ENCODE measurements at places on chromosomes 3 and 15. TPM values are rescaled to one million over a fixed set of nuclear protein-coding genes. Genes with fewer than 3 reads are reported as not detected.
A peak's percentile ranks its signal among the peaks of the same experiment; 100 is the strongest.

DNA sequence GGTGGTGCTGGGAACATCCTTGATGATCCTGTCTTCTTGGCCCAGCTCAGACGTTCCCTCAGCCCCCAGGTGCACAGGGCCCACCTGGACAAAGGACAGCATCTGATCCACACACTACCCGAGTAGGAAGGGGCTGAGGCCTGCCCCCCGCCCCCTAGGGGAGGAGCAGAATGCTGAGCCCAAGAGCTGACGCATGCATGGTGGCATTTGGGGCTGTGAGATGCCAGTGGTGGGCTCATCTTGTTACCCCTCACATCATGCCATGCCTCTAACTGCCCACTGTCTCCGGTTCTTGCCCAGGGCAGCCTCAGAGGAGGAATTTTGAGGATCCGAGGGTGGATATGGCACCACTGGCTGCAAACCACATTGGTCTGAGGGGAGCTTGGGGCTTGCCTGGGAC is 61.5 kb downstream of the LINGO1 start:
- H3K4me1 ChIP-seq = no peaks in the 10 kb centered on the region
- peaks cover 3% of the 10 kb centered on the region for H3K27me3 ChIP-seq
- H3K4me3 ChIP-seq = no peak overlapping the region
- no peak for DNase-seq
- H3K36me3 ChIP-seq = no peaks in the 10 kb centered on the region

- H3K4me3 ChIP-seq = no peak overlapping the region
- H3K27ac ChIP-seq = no peak overlapping the region
- H3K4me1 ChIP-seq = no peaks in the 10 kb centered on the region
- no peaks in the 10 kb centered on the region for H3K36me3 ChIP-seq
- DNase-seq = no peak
Observed at GRCh38 chr3:98972155-98972554, 70.7 kb upstream of the DCBLD2 start.

DNA sequence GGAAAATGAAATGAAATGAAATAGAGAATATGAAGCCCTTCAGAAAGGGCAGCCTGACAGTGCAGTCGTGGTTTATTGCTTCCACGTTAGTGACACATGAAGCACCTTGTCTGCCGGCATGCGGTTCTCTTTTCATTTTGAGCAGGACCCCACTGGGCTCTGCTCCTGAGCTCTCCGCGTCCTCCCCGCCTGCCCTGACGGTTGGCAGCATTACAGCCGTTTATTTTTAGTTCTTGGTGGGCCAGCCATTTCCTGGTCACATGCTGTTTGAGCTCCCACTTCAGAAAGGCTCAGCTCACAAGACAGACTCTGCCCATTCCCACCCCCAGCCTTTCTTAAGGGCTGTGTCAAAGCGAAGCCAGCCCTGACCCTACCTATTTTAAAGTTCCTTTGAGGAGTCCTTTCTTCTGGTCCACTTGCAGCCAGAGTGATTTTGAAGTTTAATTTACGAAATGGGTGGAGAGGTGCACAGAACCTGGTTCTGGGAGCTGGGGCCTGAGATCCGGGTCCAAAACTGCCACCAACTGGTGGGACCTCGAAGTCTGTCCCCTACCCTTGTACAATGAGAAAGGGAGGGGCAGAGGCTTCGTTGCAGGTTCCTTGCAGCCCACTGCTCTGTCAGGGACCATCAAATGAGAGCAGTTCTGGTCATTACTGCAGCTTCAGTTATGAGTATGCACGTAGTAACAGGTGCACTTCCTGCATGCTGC is 60.1 kb downstream of the MGLL start:
- H3K36me3 ChIP-seq = no peaks in the 10 kb centered on the region
- DNase-seq = no peak
- H3K4me1 ChIP-seq = peaks cover 5% of the 10 kb centered on the region
- H3K4me3 ChIP-seq = no peak overlapping the region

Gene ROBO1
- total RNA-seq = not detected

- peaks cover 16% of the 10 kb centered on the region for H3K36me3 ChIP-seq
- peaks cover 53% of the 10 kb centered on the region for H3K4me1 ChIP-seq
- no peaks in the 10 kb centered on the region for H3K27me3 ChIP-seq
- H3K27ac ChIP-seq = peak overlapping the region; percentile 81
- H3K4me3 ChIP-seq = no peak overlapping the region
Observed at GRCh38 chr15:73922186-73923151, 3.8 kb upstream of the LOXL1 start.

- no peak overlapping the region for H3K4me3 ChIP-seq
- no peak overlapping the region for H3K27ac ChIP-seq
- no peaks in the 10 kb centered on the region for H3K36me3 ChIP-seq
- no peak for DNase-seq
- no peaks in the 10 kb centered on the region for H3K27me3 ChIP-seq
Observed at GRCh38 chr15:71654042-71654719, 156.2 kb upstream of the NR2E3 start.

Gene PAK6
- 0.69 TPM for total RNA-seq

GRCh38 chr3:168091941-168092340 is 3.8 kb downstream of the GOLIM4 start:
- H3K4me1 ChIP-seq = peaks cover 10% of the 10 kb centered on the region
- H3K27ac ChIP-seq = no peak overlapping the region
- no peak overlapping the region for H3K4me3 ChIP-seq
- H3K27me3 ChIP-seq = peaks cover 42% of the 10 kb centered on the region
- no peaks in the 10 kb centered on the region for H3K36me3 ChIP-seq
- no peak for DNase-seq

DNA sequence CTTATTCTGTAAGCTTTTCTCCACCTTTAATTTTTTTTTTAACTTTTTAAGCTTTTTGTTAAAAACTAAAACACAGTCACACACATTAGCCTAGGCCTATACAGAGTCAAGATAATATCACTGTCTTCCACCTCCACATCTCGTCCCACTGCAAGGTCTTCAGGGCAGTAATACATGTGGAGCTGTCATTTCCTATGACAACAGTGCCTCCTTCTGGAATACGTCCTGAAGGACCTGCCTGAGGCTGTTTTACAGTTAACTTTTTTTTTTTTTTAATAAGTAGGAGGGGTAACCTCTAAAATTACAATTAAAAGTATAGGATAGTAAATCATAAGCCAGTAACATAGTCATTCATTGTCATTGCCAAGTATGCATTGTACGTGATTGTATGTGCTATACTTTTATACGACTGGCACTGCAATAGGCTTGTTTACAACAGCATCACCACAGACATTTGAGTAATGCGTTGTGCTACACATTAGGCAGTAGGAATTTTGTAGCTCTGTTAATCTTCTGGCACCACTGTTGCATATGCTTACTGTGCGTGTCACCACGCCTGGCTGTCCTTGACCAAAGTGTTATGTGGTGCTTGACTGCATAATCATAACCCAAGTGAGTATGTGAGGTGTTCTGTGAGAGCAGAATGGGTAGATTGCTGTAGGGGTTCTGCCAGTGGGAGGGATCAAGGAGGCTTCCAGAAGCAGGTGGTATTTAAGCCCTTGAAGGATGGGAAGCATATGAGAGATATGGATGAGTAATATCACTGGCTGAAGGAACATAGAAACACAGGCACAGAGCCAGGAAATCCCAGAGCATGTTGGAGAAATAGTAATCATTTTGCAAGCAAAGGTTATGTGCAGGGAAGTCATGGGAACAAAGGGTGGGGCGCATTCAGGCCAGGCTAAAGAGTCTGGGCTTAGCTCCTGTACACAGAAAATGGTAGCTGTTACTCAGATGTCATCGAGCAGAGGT is 18.3 kb downstream of the FBXO22 start:
- DNase-seq = no peak
- no peak overlapping the region for H3K4me3 ChIP-seq
- peaks cover 39% of the 10 kb centered on the region for H3K36me3 ChIP-seq
- H3K27me3 ChIP-seq = no peaks in the 10 kb centered on the region
- peaks cover 24% of the 10 kb centered on the region for H3K4me1 ChIP-seq
- H3K27ac ChIP-seq = no peak overlapping the region

Gene SRGAP3
- 2.2 TPM for total RNA-seq

GRCh38 chr3:177213801-177214535 is 16.7 kb upstream of the TBL1XR1 start:
- no peak overlapping the region for H3K27ac ChIP-seq
- peaks cover 3% of the 10 kb centered on the region for H3K4me1 ChIP-seq
- no peak overlapping the region for H3K4me3 ChIP-seq
- H3K27me3 ChIP-seq = no peaks in the 10 kb centered on the region
- no peaks in the 10 kb centered on the region for H3K36me3 ChIP-seq

DNA sequence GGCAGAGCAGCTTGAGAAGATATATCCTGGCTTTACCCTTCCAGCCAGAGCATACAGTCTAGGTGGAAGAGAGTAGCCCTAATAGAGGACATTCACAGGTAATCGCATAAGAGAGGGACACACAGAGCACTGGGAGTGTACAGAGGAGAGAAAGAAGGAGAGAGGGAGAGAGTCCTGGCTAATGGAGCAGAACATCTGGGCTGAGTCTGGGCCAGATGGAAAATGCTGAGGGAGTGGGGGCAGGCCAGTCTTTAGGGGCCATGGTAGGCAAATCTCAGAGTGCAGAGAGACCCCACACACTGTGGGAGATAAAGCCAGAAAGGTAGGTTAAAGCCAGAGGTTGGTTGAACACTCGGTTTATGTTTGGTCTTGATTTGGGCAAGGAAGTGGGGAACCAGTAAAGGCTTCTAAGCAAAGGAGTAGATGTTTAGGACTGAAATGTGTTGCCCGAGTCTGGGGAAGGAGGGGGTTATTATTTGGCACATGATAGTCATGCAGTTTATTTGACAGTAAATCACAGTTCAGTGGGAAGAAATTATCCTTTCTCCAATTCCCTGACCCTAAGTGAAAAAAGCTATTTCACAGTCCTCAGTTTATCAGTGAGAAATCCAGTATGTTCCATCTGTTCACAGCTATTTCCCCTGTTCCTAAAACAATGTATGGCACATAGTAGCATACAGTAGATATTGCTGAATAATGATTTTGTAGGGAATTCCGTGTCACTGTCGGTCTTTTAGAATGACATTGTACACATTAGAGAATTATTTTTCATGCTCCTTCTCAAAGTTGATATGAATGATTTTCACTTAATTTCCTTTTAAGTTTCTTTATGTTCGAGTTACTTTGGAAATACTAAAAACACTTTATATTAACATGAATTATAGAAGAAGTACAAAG is 45.7 kb downstream of the PDHB start:
- H3K36me3 ChIP-seq = peaks cover 16% of the 10 kb centered on the region
- H3K27ac ChIP-seq = no peak overlapping the region
- no peak overlapping the region for H3K4me3 ChIP-seq
- H3K4me1 ChIP-seq = peaks cover 7% of the 10 kb centered on the region

DNA sequence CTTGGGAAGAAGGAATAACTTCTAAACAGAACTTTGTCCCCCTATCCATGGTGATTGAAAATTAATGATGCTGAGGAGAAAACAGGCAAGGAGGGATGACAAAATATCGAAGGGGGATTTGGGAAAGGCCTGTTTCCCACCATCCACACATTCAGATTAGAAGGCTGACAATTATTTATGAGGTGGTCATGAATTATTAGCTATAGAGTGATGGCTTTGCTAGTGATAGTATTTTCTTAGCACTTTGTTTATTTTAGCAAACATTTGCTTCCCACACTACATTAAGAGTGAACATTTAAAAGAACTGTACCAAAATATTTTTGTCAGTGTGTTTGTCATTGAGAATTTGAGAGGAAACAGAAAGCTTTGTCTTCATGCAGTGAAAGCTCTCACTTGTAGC is 172.6 kb upstream of the PDZRN3 start:
- H3K27ac ChIP-seq = no peak overlapping the region
- no peak overlapping the region for H3K4me3 ChIP-seq
- DNase-seq = no peak
- no peaks in the 10 kb centered on the region for H3K27me3 ChIP-seq

Gene CRYBG3
- total RNA-seq = 6.9 TPM

- H3K4me3 ChIP-seq = no peak overlapping the region
- DNase-seq = no peak
- H3K4me1 ChIP-seq = no peaks in the 10 kb centered on the region
- no peaks in the 10 kb centered on the region for H3K36me3 ChIP-seq
- H3K27ac ChIP-seq = no peak overlapping the region
Observed at GRCh38 chr3:184126006-184126405, 9.2 kb upstream of the EIF2B5 start.

Gene PIERCE2
- 0.34 TPM for total RNA-seq

Gene GOLGA6L9
- total RNA-seq = 1.9 TPM

DNA sequence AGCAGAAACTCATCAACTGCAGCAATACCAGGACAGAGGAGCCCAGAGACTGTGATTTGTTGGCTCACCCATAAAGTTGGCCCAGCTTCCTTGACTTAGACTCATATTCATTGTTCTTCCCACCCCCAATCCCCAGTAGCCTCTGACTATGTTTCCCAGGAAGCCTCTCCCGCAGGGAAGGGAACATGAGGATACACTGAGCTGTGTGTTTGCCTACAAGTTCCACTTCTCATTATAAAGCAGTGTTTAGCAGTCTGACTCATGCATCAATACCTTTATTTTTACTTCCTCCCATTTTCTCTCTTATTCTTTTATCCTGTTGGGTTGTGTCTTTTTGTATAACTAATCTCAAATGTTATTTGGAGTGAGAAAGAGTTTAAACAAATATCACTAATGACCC is 111.6 kb upstream of the PHLDB2 start:
- no peaks in the 10 kb centered on the region for H3K4me1 ChIP-seq
- no peak overlapping the region for H3K27ac ChIP-seq
- DNase-seq = no peak
- H3K27me3 ChIP-seq = no peaks in the 10 kb centered on the region
- no peak overlapping the region for H3K4me3 ChIP-seq

DNA sequence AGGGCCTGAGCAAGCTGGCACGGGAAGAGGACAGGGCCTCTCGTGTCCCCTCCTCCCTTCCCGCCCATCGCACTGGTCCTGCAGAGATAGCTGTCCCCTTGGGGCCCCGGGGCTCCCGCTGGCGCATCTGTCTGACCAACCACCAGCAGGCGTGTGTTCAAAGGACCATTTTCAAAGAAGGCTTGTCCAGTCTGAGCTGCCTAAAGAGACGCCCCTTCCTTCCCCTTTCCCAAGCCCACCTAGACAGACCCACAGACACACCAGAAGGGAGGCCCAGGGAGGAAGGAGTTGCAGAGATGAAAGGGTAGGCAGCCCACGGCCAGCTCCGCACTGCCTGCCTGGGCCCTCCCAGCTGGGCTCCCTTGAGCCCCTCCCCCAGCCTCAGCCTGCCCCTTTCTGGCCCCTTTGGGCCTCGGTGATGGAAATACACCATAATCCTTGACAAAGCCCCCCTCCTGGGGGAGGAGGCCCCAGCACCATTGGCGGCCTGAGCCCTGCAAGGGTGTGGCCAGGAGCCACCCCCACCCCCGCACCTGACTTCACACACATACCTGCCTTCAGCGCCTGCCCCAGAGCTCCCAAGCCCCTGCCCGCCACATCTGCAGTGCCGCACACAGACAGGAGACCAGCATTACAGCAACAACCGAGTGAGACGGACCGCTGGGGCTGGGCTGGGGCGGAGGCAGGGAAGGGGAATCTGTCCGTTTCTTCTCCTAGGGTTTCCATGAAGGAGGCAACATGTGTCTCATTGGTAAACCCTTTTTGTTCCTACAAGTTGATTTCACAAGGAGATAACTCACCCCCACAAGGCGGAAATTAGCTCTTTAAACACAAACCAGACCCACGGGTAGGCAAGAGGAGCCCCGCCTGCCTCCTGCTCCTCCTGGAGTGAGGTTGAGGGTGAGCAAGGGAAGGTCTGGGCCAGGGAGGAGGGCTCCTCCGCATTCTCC is at the start of gene STRA6:
TSS of gene STRA6 (minus strand) at position 336 of the 950 bp plus-strand sequence. CDS start 520 bp downstream, outside the sequence.
- DNase-seq = no peak
- H3K27ac ChIP-seq = no peak within 1 kb of the TSS
- H3K4me1 ChIP-seq = no peaks in the 10 kb centered on the region

Gene RPL39L
- total RNA-seq = 22.5 TPM
